ENCODE measurements at places on chromosomes 12 and 14.
A peak's percentile ranks its signal among the peaks of the same experiment; 100 is the strongest.

- DNase-seq: no peak
Measured at GRCh38 chr12:47828976-47829482, 9.3 kb upstream of the HDAC7 start.

- no peak for DNase-seq
Measured at GRCh38 chr12:52333321-52333720, 12.1 kb upstream of the KRT83 start.

DNA sequence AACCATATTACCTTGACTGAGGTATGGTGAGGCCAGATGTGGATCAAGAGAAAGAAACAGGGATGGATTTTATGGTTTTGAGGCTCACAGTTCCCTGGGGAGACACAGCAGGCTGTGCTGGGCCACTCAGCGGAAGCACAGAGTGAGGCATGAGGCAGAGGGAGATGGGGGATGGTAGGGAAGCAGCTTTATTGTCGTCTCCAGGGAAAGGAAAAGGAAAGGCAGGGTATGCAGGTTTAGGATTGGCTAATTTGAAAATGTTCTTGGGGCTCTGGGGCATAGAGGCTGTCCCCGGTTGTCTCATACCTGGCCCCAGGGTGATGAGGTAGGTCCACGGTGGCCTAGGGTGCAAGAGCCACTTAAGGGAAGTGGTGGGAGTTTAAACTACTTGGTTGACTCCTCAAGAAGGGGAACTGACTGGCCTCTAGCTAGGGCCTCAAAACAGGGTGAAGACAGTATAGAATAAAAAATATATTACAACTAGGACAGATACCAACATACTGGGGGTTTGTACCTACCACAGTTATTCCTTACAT is 322.8 kb downstream of the RGS6 start:
- no peak for DNase-seq

- DNase-seq: no peak
Measured at GRCh38 chr14:73455294-73455693, 3.1 kb downstream of the NUMB start.

DNA sequence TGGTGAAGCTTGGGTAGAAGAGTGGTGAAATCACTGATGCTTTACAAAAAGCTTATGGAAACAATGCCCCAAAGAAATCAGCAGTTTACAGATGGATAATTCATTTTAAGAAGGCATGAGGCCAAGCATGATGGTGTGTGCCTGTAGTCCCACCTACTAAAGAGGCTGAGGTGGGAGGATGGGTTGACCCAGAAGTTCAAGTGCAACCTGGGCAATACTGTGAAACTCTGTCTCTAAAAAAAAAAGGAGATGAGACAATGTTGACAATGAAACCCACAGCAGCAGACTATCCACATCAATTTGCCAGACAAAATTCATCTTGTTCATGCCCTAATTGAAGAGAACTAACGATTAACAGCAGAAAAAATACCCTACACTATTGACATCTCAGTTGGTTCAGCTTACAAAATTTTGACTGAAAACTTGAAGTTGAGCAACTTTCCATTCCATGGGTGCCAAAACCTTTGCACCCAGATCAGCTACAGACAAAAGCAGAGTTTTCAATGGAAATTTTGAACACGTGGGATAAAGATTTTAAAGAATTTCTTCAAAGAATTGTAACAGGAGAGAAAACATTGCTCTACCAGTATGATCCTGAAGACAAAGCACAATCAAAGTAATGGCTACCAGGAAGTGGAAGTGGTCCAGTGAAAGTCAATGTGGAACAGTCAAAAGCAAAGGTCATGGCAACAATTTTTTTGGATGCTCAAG is 26.7 kb downstream of the BTG1 start:
- no peak for DNase-seq

GRCh38 chr12:6426882-6427671 is 17.7 kb upstream of the CD27 start:
- peak; percentile 93 for DNase-seq

Measured in naive thymus-derived CD8-positive, alpha-beta T cell (primary cell).